HTR-8/SVneo (cell line): ENCODE measurements at places on chromosomes 4 and X.
A peak's percentile ranks its signal among the peaks of the same experiment; 100 is the strongest.

DNA sequence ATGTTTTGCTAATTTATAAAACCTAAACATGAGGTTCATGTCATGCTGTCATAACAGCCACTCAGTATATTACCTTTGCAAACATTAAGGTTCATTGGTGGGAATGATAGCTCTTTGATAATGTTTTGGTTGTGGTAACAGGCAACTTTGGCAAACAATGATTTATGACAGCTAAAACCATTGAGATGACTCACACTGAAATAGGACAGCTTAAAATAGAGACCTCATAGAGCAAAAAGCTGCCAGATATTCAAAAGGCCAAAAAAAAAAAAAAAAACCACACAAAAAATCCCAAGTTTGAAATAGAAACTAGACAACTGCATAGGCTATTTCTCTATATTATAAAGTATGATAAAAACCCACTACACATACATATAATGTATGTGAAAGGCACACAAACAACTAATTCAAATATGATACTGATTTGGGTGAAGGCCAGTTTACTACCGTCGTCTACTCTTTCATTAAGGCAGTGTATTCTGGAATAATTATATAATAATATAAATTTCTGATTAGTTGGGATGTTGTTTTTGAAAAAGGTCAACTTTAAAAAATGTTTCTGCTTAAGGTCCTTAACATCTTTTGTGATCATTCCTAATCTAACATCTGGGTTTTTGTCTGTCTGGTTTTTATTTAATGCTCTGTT lies 646.0 kb upstream of the PITX2 start:
- DNase-seq = peak; percentile 13

DNA sequence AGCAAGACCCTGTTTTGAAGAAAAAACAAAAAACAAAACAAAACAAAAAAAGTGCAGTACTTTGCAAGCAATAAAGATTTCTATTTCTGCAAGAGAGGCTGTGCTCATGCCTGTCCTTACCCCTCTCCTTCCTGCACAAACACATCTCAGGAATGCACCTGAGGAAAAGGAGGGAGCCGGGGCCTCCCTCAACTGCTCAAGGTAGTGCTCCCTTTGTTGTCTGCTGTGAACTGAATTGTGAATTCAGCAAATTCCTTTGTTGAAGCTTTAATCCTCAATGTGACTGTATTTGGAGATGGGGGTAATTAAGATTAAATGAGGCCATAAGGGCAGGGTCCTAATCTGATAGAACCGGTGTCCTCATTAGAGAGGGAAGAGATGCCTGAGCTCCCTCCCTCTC lies 13.9 kb downstream of the FTSJ1 start:
- DNase-seq = no peak

- DNase-seq = no peak
These were observed 31.6 kb downstream of the KDM6A start for GRCh38 chrX:44904542-44905115.

GRCh38 chr4:182147391-182147790 lies 95.8 kb upstream of the TENM3 start:
- no peak for DNase-seq

DNA sequence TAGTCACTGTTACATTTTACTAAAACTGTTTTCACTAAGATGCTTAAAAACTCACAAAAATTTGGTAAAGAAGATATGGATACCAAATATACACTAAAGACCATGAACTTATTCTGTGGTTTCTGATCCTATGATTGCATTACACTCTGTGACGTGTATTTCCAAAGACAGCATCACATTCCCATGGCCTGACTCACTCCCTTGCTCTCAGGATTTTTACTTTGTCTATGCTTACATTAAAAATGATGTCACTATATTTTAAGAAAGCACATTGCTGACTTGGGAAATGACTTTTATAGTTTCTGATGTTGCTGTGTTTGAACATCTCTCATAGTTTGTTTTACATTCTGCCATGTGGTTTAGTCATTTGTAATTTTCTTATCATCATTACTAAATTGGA lies 327.9 kb upstream of the MAGEB18 start:
- DNase-seq = peak; percentile 8

- peak; percentile 20 for DNase-seq
These were observed 58.1 kb upstream of the PARM1 start for GRCh38 chr4:74874753-74875367.

- peak; percentile 0 for DNase-seq
These were observed 420.1 kb downstream of the ZNF674 start for GRCh38 chrX:46125111-46125510.

DNA sequence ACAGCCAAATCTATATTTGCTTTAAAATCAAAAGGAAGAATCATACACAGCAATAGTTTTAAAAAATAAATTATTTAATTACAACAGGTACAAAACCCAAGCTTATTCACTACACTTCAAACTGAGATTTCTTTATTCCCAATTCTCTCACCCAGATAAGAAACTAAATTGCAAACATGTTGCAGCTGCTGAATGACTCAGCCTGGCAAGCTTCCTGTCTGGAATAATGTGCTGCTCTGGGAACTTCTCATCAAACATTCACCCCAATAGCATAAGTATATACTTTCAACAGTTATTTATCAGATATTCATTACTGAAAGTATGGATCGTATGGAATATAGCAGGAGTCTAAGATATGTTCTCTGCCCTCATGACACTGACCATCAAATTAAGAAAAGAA lies 43.0 kb upstream of the GABRA2 start:
- DNase-seq = no peak

DNA sequence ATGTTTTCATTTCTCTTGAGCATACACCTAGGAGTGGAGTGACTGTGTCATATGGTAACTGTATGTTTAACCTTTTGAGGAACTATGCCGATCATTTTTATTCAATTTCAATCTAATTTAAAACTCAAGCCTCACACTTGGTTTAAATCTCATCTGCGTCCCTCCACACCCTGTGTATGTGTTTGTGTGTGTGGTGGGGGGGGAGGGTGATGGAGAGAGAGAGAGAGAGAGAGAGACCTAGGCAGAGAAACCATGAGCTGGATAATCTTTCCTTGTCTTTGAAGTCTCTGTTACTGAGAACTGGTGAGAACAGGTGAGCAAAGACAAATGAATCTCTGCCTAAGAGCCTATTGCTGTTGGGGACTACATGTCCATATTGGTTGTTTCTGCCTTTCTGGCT lies 105.0 kb downstream of the ARHGAP24 start:
- DNase-seq = no peak

GRCh38 chrX:95071621-95072020 lies 1397.6 kb downstream of the FAM133A start:
- no peak for DNase-seq

DNA sequence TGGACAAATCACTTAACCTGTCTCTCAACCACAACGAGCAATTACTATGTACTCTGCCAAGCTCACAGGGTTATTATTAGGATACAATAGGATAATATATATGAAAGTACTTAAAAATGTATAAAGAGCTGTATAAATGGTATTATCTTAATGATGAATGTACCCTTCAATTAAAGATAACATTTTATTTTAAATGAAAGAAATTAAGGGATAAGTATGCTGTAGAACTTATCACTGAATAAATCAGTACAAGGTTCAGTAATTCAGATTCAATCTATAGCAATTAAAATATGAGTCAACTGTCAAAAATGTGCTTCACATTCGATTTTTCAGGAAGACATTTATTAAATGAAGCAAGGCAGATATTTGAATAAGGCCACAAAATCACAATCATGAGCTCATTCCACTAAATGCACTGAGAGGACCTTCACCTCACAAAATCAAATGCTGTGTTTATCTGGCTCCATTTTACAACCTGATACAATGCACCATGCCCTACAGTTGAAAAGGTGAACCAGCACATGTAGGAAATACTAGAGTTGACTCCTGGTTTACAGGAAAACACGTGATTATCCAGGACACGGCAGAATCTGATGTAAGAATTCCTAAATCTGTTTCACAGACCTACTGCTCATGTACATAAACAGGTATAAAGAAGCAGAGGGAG lies 4.4 kb downstream of the LRCH2 start:
- no peak for DNase-seq
